Skin of body (tissue), 3 donors: ENCODE measurements at places on chromosomes 7 and 10. TPM values are rescaled to one million over a fixed set of nuclear protein-coding genes. Genes with fewer than 3 reads are reported as not detected.

GRCh38 chr7:27202862-27203134, 2.9 kb upstream of the HOXA13 start:
- no peak for DNase-seq

DNA sequence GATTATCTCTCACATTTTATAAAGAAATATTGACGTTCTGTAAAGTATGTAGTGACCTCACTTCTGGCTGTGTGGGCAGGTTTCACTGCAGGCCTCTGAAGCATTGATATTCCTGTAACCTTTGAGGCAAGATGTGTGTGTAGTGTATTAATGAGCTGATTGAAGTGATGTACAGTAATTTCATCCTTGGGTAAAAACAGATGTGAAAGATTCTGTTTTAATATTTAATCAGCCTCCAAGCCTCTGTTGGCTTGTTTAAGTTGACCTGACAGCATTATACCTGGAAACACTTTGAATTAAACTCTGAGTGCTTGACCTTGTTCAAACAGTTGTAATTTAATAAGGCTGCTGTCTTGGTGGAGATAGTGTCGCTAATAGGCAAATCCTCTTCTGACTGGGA, 74.9 kb downstream of the KAT6B start:
- DNase-seq = no peak

GRCh38 chr7:51326656-51327286, 10.2 kb upstream of the COBL start:
- DNase-seq = no peak

- DNase-seq = no peak
Observed at GRCh38 chr7:82268632-82269031, 174.9 kb downstream of the CACNA2D1 start.

DNA sequence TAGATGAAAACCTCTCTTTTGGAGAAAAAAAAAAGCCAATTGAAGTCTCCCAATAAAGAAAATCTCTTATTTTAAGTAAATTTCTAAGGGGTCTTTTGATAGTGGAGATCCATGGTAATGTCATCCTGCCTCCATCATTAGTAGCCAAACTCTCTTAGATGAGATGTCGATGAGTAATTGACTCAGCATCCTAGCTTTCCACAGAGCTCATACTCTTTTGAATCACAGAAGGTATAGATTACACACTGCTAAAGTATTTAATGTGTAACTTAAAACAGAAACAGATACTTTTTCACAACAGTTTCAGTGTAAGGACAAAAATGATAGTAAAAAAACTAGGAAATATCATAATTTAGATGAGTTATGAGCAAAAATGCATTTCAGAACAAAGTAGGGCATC, 19.4 kb downstream of the MAGI2 start:
- DNase-seq = no peak

DNA sequence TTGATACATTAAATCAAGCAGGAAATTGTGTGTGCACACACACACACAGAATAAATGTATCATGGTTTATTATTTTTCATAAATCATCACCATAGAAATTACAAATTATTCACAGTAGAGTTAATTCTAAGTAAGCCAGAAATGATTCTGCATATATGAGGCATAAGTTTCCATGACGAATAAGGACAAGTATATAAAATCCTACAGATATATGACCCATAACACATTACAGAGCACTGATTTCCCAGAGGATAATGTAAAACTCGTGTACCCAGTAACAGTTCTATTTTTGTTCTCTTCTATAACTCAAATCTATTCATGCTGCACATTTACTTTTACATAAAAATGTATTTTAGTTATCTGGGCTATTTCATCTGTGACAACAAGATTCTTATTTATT, 169.7 kb downstream of the LRRTM3 start:
- DNase-seq = peak; percentile 40

DNA sequence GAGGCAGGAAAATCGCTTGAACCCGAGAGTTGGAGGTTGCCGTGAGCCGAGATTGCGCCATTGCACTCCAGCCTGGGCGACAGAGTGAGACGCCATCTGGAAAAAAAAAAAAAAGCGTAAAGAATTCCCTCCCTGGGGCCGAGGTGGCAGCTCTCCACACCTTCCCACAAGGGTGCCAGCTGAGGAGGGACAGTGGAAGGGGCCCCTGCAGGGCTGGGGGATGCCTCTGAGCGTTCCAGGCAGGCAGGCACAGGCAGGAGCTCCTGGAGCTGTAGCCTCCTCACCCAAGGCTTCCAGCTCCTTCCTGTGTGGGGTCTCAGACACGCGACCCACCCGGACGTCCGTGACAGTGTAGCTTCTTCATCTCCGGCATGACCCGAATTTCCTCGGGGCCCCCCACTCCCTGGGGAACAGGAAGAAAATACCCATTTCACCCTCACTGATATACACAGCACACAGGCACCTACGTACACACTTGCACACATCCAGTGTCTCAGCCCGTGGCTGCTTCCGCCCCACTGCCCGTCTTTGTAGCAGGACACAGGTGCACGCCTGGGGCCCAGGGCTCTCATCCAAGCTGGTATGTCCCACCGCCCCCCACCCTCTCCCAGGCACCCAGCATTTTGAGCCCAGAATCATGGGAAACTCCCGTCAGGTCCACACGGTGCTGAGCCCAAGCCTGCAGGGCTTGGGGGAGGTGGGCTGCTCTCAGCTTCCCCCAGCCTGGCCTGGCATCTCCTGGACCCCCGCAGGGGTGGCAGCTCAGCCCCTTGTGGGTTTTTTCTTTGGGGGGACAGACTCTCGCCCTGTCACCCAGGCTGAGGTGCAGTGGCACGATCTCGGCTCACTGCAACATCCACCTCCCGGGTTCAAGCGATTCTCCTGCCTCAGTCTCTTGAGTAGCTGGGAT, 25.7 kb downstream of the GRIFIN start:
- no peak for DNase-seq

CRPPA gene
- 4.1 TPM for total RNA-seq

- no peak for DNase-seq
Observed at GRCh38 chr7:50415844-50416364, 34.2 kb downstream of the FIGNL1 start.

DNA sequence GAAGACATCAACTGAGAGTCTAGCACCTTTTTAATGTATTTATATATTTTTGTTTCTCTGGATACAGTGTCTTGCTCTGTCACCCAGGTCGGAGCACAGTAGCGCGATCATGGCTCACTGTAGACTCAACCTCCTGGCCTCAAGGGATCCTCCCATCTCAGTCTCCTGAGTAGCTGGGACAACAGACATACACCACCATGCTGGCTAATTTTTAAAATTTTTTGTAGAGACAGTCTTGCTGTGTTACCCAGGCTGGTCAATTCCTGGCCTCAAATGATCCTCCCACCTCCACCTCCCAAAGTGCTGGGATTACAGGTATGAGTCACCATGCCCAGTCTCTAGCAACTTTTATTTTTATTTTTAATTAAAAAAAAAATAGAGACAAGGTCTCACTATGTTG, 51.4 kb upstream of the ANLN start:
- DNase-seq = no peak

- no peak for DNase-seq
Observed at GRCh38 chr7:32803406-32804141, 88.0 kb downstream of the KBTBD2 start.

DNA sequence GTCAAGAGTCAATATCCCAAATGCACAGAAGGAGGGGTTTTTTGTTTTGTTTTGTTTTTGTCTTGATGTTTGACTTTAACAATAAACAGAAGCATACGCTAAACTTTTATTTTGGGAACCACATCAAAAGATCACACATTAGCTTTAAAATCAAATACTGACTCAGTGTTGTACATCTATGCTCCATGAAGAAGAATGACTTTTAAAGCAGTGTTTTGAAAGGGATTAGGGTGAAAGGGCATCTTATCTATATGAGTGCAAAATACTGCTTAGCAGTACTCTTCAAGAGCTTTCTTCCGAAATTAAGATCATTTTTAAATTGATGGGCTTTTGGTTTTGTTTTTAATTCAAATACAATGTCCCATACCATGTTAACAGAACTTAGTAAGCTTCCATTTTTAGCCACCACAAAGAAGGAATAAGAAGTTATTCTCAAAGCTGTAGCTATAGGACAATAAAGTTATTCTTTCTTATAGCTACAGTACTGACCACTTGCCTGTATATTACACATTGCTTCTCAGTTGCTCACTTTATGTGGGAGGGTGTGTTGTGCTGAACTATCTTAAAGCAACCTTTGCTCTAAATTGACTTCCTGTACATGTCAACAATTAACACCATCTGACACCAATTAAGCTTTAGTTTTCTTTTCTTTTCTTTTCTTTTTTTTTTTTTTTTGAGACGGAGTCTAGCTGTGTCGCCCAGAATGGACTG, 144.3 kb upstream of the KAT6B start:
- DNase-seq = peak; percentile 8

- DNase-seq = no peak
Observed at GRCh38 chr7:70506434-70506833, 625.5 kb upstream of the GALNT17 start.

CPA1 gene
- 0.79 TPM for total RNA-seq

ASB10 gene
- 0.69 TPM for total RNA-seq

DNA sequence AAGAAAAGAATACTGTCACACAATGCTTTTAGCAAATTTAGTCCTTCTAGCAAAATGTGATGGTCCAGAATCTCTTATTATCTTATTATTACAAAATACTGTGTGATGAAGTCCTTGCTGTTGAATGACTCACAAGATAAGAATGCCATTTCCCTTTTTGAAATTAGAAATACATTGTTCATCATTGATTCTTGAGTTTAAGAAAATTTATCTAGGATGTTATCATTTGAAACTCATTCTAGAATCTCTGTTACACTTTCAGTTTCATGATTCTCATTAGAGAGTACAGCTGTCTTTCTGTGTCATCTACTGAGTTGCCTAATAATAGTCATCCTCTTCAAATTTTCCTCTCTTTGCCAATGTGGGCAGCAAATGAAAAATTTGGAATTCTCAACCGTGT, 9.6 kb downstream of the ZKSCAN5 start:
- DNase-seq = no peak

PRSS1 gene
- total RNA-seq = not detected

CLCN1 gene
- total RNA-seq = 0.20 TPM

MYH16 gene
- total RNA-seq = not detected

GRCh38 chr7:140607441-140607989, 33.1 kb downstream of the DENND2A start:
- DNase-seq = peak; percentile 56

DNA sequence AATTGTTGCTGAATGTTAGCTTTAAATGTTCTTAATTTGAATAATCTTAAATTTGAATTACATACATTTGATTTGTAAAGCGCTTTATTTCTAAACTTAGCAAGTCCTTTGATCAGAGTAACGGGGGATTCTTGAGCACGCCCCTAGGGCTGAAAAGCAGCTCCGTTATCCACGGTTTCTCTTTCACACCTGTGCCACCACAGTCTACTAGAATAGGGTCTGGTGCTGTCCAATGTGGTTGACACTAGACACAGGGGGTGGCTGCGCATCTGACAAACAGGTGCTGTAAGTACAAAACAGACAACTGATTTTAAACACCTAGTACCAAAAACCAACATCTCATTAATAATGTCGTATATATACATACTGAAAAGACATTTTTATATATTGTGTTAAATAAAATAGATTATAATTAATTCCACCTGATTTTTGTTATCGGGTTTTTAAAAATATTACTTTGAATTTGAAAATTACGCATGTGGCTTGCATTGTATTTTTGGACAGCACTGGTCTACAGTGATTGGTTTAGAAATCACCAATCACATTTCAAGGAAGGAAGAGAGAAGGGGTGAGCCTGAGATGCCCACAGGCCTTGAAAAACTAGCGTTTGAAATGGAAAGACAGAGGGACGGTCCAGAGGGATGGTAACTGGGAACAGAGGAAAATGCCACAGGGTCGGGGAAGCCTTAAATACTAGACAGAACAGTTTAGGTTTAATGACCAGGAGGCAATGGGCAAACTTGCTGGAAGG, 7.3 kb downstream of the SEPHS1 start:
- DNase-seq = no peak

GRCh38 chr7:93145354-93145753, 2.8 kb downstream of the SAMD9L start:
- DNase-seq = no peak

FAM237B gene
- not detected for total RNA-seq
